Activated naive CD8-positive, alpha-beta T cell treated with anti-CD3 and anti-CD28 coated beads for 36 hours (primary cell): ENCODE measurements at places on chromosomes 5 and 9. TPM values are rescaled to one million over a fixed set of nuclear protein-coding genes. Genes with fewer than 3 reads are reported as not detected.
A peak's percentile ranks its signal among the peaks of the same experiment; 100 is the strongest.

IRX1 gene
- total RNA-seq: not detected

GRCh38 chr5:79847561-79847960 is 143.5 kb downstream of the MTX3 start:
- H3K27me3 ChIP-seq: peaks cover 10% of the 10 kb centered on the region
- H3K4me3 ChIP-seq: no peak overlapping the region
- H3K4me1 ChIP-seq: peaks cover 12% of the 10 kb centered on the region
- DNase-seq: no peak
- H3K27ac ChIP-seq: no peak overlapping the region
- H3K36me3 ChIP-seq: no peaks in the 10 kb centered on the region

GRCh38 chr5:180526269-180526668 is 32.1 kb downstream of the CNOT6 start:
- no peaks in the 10 kb centered on the region for H3K27me3 ChIP-seq
- no peak overlapping the region for H3K4me3 ChIP-seq
- H3K4me1 ChIP-seq: peaks cover 45% of the 10 kb centered on the region
- H3K36me3 ChIP-seq: peaks cover 4% of the 10 kb centered on the region

GRCh38 chr5:138543730-138544104 is 681 bp upstream of the ETF1 start:
- H3K4me3 ChIP-seq: peak overlapping the region; percentile 100
- H3K36me3 ChIP-seq: peaks cover 49% of the 10 kb centered on the region
- H3K27me3 ChIP-seq: no peaks in the 10 kb centered on the region
- peak overlapping the region; percentile 100 for H3K27ac ChIP-seq
- peaks cover 57% of the 10 kb centered on the region for H3K4me1 ChIP-seq
- peak; percentile 80 for DNase-seq

- no peak for DNase-seq
- no peak overlapping the region for H3K4me3 ChIP-seq
- H3K27ac ChIP-seq: no peak overlapping the region
- H3K36me3 ChIP-seq: no peaks in the 10 kb centered on the region
Observed at GRCh38 chr5:86542532-86542931, 75.2 kb upstream of the COX7C start.

- H3K4me3 ChIP-seq: no peak overlapping the region
- peak overlapping the region; percentile 46 for H3K27ac ChIP-seq
- peaks cover 72% of the 10 kb centered on the region for H3K4me1 ChIP-seq
- H3K27me3 ChIP-seq: no peaks in the 10 kb centered on the region
- peaks cover 49% of the 10 kb centered on the region for H3K36me3 ChIP-seq
- DNase-seq: no peak
Observed at GRCh38 chr5:10372726-10373709, 19.5 kb downstream of the MARCHF6 start.
